Urothelium cell line (cell line): ENCODE measurements at places on chromosomes 12 and 14.

GRCh38 chr12:116591855-116592637 lies 32.9 kb downstream of the MAP1LC3B2 start:
- no peak for DNase-seq

DNA sequence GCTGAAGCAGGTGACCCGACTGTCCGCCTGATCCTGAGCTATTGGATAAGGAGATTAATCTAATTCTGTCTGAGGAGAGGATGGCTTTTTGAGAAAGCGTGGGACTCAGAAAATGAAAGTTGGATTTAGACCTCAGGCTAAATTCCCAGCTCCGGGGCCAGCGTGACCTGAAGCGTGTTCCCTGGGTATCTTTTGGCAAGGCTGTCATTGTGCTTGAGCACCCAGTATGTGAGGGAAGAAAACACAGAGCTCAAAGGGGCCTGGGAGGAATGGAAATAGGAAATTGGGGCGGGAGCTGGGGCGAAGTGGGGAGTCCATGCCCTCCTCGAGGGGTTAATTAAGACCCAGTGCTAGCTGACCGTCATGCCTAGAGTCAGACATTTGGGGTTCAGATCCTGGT lies 17.5 kb upstream of the CCDC63 start:
- no peak for DNase-seq

- peak; percentile 14 for DNase-seq
These were observed 130.9 kb downstream of the TBX5 start for GRCh38 chr12:114275086-114275485.

DNA sequence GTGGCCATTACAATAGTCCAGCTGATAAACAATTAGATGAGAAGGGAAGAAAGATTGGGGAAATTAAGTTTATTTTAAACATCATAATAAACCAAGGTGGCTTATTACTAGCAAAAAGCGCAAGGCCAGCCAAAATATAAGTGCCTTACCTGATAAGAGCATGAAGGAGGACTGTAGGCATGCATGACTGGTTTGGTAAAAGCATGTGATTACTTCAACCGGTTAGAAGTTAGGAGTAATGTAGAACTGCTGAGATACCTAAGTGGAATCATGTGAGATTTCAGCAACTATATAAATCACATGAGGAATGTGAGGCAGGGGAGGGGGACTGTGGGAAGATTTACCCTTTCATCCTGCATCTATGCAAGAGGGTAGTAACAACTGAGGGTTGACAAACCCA lies 59.7 kb upstream of the CCDC196 start:
- no peak for DNase-seq

DNA sequence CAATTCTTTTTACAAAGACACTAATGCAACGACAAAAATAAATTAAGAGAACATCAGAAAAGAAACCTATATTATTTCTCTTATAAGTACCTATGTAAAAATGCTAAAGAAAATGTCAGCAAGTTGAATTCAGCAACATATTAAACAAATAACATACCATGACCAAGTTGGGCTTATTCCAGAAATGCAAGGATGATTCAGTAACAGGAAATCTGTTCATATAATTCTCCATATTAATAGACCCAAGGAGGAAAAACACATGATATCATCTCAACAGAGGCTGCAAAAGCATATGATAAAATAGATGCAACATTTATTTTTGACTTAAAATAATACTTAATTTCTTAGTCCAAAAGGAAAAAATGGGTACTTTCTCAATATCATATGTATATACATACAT lies 25.1 kb upstream of the GPHB5 start:
- DNase-seq: no peak

DNA sequence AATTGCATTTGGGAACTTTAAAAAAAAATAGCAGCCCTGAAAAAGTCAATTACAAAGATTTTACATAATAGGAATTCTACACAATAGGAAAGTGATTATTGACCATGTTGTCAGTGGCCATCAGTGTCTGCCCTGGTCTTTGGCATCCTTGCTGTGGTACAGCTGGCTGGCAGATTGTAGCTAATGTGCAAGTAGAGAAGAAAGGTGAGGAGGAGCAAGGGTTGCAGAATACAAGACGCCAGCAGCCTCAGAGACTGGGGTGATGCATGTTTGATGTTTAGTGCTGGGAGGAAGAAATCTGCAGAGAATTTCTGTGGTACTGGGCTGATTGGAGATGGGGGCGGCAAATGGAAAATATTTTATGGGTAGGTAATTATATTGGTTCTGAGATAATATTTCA lies 322.9 kb downstream of the TMEM117 start:
- no peak for DNase-seq

- no peak for DNase-seq
These were observed 296.6 kb upstream of the KITLG start for GRCh38 chr12:88876857-88877256.

DNA sequence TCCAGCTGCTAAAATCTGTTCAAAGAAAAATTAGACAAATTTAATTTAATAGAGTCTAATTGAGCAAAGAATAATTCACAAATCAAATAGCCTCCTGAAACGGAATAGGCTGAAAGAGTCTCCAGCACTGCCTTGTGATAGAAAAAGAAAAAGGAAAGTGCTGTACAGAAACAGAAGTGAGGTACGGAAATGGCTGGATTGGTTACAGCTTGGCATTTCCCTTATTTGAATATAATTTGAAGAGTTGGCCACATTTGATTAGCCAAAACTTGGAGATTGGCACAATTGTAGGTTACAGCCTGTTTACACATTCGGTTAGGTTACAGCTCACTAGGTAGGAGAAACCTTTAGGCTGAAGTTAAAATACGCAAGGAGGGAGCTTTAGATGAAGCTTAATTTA lies 24.8 kb upstream of the PCED1B start:
- no peak for DNase-seq

DNA sequence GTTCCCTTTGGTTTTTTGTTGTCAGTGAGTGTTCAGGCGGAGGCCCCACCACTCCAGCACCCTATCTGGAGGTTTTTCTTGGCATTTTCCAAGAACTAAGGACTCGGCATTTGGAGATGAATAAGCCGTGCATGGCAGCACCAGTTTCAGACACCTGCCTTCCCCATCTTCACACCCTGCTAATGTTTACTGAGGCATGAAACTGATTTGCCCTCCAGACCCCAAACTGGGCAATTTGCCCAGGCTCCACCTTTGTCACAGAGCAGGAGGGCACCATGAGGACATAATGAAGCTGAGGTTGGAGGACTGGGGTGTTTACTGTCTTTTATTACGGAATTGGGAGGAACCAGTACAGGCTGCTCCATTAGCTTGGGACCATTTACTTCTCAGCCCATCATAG lies 113.4 kb downstream of the LGMN start:
- DNase-seq: no peak

- DNase-seq: no peak
These were observed 164.5 kb upstream of the E2F7 start for GRCh38 chr12:77229640-77230442.

DNA sequence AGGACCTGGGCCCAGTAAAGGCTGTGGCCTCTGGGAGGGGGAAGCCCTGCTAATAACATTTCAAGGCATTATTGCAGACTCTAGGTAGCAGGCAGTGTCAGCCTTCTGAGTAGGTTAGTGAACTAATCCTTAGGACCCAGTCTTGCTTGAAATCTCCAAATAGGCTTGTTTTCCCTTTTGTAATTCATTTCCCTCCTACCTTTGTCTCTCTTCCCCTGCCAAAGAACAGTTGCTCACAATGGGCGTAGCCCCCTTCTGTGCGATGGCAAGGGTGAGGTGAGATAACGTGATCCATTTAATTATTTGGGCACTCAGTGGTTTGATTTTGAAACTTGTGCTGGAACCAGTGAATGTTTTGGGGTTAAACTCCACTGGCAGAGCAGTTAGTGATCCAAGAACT lies 10.9 kb downstream of the PELI2 start:
- no peak for DNase-seq

DNA sequence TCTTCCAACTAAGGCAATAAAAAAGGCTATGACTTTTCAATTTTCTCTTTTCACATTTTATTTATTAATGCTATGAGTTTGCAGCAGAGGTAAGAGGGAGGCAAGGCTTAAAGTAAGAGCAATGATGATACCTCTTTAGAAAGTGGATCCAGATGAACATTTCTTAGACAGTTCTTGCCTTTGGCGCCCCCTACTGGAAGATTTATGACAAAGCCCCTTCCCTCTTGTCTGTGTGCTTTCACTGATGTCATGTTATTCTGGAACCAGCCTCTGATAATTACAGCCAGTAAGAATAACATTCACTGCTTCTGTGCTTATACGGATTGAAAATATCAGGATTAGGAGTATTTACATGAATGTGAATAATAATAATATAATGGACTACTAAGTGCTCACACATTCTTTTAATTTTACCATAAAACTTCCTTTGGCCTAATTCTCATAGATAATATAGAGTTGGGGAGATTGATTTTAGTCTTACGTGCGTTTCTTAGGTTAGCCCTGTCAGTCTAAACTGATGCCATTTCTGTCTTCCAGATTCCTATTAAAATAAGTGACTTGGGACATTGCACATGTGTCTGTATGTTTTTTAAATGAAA lies 1929.9 kb upstream of the SEL1L start:
- DNase-seq: peak; percentile 39

DNA sequence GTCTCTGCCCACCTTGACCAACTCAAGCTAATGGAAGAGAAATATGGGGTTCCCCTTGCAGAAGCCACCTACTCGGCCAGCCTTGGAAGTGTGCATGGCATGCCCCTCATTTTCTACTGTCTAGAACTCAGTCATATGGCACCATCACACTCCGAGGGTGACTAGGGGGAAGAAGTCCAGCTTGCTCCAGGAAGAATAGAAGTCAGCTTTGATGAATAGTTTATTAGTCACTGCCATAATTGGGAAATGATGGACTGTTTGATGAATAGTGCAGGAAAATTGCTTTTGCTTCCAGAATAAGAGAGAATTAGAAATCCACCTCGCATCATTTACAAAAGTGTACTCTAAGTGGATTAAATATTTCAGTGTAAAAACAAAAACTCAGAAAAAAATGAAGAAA lies 1030.6 kb downstream of the VRK1 start:
- DNase-seq: no peak

GRCh38 chr14:85867450-85867849 lies 337.5 kb downstream of the FLRT2 start:
- DNase-seq: peak; percentile 11

DNA sequence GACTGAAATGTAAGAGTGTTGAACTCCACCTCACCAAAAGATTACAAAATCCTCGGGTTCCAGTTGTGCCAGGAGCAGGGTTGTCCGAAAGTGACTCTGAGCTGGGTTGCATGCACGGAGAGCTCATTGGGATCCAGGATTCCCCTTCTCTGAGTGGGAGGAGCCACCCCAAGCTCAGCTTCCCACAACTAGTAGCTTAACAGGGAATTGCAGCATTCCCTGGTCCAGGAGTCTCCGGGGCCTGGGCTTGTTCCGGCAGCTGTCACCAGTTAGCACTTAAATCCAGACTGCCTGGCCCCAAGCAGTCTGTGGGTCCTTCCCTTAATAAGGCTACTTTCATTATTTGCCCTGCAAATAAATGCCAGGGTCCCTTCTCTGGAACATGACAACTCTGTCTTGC lies 50.1 kb downstream of the CD9 start:
- no peak for DNase-seq
